AML-193 (cell line): ENCODE measurements at places on chromosomes 6 and 20.

DNA sequence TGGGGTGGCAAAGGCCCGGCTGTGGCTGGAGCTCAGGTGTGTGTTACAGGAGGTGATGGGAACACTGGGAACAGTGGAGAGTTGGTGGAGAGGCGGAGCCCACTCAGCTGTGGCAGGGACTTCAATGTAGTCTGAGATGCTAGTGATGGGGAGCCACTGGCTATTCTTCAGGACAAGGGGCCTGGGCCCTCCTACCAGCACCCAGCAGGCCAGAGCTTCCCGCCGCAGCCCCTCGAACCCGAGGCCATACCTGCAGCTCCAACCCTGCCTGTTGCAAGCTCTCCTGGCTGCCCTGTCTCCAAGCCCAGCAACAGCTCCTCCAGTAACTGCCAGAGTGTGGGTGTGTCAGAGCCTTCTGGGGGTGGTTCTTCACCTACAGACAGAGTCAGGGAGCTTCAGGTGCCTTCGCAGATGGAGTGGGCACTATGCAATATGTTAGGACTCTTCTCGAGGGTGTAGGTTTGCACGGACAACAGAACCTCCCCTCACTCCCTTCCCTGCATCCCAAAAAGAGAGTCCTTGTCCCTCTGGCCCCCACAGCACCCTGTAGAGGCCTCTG, 146.2 kb upstream of the MLN start:
- DNase-seq = no peak

DNA sequence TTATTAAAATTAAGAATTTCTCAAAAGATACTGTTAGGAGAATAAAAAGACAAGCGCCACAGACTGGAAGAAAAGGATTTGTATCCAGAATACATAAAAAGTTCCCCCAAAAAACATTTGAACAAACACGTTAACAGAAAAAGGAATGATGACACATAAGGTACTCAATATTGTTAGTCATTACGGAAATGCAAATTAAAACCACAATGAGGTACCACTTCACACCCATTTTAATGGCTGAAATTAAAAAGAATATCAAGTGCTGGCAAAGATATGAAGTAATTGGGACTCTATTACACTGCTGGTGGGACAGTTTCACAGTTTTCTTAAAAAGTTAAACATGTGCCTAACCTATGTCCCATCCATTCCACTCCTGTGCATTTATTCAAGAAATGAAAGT, 51.4 kb downstream of the HECA start:
- no peak for DNase-seq

DNA sequence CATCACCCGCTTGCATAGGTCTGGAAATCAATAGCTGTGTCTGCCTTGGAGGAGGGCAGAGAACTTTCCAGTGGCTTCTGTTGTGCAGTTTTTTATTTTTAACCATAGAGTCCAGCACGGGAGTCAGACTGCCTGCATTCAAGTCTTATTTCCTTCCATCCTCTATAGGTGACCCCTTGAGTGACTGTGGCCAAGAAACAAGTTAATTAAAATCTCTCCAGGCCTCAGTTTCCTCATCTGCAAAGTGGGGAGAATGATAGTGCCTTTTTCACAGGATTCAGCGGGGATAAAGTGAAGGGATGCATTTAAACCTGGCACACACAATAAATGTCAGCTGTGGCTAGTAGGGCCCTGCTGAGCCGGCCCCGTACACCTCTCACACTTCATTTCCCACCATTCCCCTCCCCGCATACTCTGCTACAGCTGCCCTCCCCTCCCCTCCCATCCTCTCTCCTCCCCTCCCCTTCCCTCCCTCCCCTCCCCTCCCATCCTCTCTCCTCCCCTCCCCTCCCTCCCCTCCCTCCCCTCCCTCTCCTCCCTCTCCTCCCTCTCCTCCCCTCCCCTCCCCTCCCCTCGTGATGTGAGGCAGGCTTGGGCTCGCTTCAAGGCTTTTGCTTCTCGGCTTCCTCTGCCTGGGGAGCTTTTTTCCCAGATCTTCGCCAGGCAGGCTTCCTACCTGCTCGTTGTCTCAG, 150.5 kb downstream of the TFAP2C start:
- DNase-seq = no peak

DNA sequence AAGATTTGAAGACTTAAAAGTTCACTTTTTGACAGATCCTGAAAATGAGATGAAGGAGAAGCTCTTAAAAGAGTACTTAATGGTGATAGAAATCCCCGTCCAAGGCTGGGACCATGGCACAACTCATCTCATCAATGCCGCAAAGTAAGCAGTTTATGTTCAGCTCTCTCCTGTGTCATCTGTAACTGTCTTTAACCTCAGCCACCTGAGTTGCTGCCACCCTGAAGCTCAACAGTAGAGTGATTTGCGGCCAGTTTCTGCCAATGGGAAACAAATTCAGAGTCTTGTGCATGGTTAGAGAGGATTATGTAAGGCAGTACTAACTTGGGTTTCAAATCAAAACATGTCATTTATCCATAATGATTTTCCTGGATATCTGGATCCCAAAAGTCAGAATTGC, 10.1 kb downstream of the TNFAIP3 start:
- no peak for DNase-seq

- DNase-seq = no peak
Measured at GRCh38 chr6:75150685-75151412, 55.0 kb downstream of the COL12A1 start.

GRCh38 chr6:31607317-31607716, 7.7 kb upstream of the AIF1 start:
- no peak for DNase-seq

DNA sequence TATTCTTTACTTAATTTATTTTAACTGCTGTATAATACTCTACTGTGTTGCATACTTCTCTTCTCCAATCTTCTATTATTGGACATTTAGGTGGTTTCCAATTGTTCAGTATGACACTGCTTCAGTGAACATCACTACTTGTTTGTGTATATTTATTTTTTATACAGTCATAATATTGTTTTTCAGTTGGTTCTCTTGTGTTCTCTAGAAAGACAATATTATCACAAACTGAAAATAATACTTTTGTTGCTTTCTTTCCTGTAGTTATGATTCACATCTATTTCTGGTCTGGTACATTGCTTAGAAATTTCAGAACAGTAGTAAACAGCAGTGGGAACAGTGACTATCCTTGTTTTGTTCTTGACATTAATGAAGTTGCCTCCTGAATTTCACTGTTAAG, 62.8 kb upstream of the GTSF1L start:
- DNase-seq = no peak

- DNase-seq = no peak
Measured at GRCh38 chr6:109877028-109878004, 100.8 kb upstream of the GPR6 start.

DNA sequence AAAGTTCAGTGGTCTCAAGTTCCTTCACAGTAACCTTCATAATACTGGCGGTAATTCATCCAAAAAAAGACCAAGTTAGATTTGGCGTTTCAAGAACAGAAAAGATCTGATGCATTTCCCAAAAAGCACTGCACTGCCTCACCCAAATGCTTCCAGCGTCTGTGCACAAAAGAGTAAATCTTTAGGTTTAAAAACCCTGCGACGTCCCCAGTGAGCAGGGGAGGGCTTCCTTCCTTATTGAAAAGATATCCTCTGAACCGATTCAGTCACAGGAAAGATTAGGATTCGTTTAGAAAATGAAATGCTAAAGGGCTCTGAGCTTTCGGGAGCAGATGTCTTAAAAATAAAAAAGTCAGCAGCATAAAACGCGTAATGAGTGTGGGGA, 654 bp downstream of the TBC1D7 start:
- peak; percentile 48 for DNase-seq
